ENCODE measurements at places on chromosomes 1 and 21. TPM values are rescaled to one million over a fixed set of nuclear protein-coding genes. Genes with fewer than 3 reads are reported as not detected.

ITLN2 gene
- not detected for total RNA-seq

PSMD4 gene
- 91.2 TPM for total RNA-seq

HTR1D gene
- not detected for total RNA-seq

ZC3H12A gene
- total RNA-seq = 2.7 TPM

IVL gene
- not detected for total RNA-seq

SLC9C2 gene
- total RNA-seq = not detected

B3GALT2 gene
- not detected for total RNA-seq

CFAP74 gene
- total RNA-seq = not detected
